ENCODE measurements at places on chromosomes 16 and 17.

DNA sequence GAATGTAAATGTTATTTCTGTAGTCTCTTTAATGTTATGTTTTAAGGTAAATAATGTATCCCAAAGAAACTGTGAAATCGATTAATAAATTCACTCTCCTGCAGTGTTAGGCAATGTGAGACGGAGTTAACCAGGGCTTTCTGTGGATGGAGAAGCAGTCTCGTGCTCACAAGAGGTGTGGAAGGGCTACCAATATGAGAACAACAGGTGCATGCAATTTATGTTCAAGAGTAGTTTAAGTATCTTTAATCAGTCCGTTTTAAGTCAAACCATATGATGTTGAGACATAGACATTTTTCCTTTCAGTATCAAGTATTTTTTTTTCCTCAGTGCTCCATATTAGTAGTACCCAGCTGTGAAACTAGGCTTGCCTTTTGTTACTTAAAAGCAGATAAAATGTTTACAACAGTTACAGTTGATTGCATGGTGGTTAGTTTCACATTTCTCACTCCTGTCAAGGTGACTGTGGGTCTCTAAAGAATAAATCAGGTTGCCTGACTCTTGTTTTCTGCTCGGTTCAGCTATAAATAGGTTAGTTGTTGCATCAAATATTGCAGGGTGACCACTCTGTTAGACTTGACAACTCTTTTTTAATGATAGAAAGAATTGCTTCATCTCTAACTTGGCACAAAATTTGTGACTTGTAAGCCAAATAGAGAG lies 54.4 kb downstream of the COX10 start:
- no peak for DNase-seq

- no peak for DNase-seq
Measured at GRCh38 chr17:35548208-35548810, 10.8 kb upstream of the SLFN12L start.

- DNase-seq: no peak
Measured at GRCh38 chr17:8014558-8014850, 12.1 kb downstream of the GUCY2D start.

DNA sequence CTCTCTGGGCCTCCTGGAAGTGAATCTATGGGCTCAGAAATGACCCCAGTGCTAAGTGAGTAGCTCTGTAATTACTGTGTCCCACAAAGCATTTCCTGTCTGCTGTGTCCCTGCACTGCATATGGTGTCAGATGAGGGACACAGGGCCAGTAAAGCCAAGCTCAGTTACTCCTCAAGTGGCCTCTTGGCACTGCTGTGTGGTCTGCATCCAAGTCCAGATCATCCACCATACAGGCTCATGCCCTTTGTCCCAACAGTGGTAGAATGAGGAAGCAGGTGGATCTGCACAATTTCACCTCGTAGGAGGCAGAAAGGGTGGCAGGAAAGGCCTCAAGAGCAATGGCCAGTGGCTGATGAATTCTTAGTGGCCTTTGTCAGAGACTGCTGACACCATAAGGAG lies 146.8 kb downstream of the SOX9 start:
- no peak for DNase-seq

Measured in effector memory CD8-positive, alpha-beta T cell (primary cell).